ENCODE measurements at places on chromosomes 6 and 20.

GRCh38 chr20:63102721-63103375 is 96.1 kb upstream of the BHLHE23 start:
- DNase-seq: no peak

GRCh38 chr6:122222761-122223160 is 176.7 kb upstream of the HSF2 start:
- DNase-seq: no peak

- no peak for DNase-seq
These were observed 8.2 kb downstream of the CYB5R4 start for GRCh38 chr6:83867527-83868161.

GRCh38 chr6:105449756-105450390 is 47.0 kb upstream of the PREP start:
- no peak for DNase-seq

DNA sequence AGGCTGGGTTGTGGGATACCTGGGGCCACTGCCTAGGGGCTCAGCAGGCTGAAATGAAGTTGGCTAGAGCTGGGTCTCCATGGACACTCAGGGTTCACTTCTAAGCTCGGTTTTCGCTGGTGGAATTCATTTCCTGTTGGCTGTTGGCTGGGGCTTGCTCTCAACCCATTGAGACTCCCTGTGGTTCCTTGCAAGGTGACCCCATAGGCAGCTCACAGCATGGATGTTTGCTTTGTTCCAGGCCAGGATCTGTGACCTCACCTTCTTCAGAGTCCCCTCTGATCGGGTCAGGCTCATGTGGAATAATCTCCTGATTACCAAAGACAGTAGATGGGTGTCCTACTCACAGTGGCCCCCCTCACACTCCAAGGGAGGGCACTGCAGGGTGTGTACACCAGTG is 229.3 kb downstream of the QKI start:
- DNase-seq: no peak

Data from esophagus squamous epithelium (tissue), 5 donors.